ENCODE measurements at places on chromosomes 12 and 14.

- DNase-seq = no peak
These were observed 282.9 kb downstream of the CCER1 start for GRCh38 chr12:90672081-90672480.

- DNase-seq = peak; percentile 96
These were observed 70.2 kb downstream of the ETV6 start for GRCh38 chr12:11719678-11720099.

- DNase-seq = peak; percentile 63
These were observed 40.7 kb upstream of the MTERF2 start for GRCh38 chr12:107027636-107028053.

DNA sequence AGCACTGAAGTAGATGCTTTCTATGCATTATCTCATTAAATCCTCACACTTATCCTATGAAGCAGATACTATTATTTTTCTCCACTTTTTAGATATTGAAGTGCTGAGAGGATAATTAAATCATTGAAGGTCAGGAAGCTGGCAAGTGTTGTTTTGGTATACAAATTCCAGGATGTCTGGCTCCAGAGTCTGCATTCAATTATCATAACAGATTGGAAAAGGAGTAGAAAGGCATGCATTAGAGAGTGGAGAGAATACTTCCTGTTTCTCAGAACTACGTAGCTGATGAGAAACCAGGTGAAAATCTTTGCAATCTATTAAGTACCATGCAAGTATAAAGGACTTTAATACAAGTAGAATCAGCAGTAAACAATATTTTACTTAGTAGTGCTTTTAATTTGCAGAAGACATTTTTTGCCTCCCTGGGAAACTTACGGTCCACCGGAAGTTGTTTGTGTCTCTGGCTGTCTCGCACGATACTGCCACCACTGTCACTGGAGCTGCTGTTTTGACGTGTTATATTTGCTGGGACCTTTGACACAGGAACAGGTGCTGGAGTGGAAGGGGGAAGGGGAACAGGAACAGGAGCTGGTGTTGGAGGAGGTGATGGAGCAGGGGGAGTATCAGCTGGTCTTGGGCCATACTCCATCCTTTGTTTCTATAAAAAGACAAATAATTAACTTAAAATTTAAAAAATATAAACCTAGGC is 158.0 kb downstream of the EPS8 start:
- no peak for DNase-seq

GRCh38 chr12:51815571-51815970 is 32.9 kb downstream of the FIGNL2 start:
- no peak for DNase-seq

- DNase-seq = no peak
These were observed 13.2 kb downstream of the PGF start for GRCh38 chr14:74942181-74942580.

DNA sequence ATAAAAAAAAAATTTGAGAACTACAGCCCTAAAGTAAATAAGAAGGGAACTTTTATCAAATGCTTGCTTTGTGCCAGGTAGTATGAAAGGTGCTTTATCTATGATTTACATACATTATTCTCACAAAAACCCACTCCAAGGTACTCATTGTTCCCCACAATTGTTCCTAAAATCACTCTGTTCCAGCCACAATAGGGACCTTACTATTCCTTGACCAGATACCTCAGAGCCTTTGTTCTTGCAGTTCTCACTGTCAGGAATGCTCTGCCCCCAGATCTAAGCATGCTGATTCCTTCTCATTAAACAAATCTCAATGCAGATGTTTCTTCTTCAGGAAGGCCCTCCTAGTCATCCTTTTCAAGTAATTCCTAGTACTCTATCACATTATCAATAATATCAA is 60.2 kb downstream of the PPP1R12A start:
- DNase-seq = no peak

- no peak for DNase-seq
These were observed 196.1 kb downstream of the ESR2 start for GRCh38 chr14:64098120-64098519.

DNA sequence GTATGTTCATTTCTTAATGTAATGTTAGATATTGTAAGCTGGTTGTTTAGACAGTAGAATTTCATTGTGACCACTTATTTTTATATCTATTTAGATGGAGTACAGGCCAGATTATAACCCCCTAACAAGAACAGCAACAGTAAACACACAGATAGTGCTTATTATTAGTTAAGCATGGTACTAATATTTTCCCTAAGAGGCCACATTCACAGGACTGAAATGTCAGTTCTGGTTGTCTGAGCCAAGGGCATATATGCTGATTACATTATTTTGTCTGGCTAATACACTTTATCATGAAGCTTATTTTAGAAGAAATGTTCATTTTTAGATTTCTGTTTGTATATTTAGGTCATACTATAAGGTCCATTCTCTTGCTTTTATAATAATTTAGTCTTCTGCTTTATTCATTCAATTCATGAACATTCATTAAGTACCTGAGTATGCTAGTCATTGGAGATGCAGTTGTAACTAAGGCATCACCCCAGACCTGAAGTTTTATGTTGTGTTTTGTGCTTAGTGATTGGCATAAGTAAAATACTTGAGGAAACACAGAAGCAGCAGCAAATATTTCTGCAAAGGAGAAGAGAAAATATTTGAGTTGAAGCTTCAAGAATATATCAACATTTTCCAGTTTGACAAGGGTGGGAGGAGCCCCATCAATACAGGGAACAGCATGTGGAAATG is 413.7 kb downstream of the RAD51B start:
- DNase-seq = no peak

DNA sequence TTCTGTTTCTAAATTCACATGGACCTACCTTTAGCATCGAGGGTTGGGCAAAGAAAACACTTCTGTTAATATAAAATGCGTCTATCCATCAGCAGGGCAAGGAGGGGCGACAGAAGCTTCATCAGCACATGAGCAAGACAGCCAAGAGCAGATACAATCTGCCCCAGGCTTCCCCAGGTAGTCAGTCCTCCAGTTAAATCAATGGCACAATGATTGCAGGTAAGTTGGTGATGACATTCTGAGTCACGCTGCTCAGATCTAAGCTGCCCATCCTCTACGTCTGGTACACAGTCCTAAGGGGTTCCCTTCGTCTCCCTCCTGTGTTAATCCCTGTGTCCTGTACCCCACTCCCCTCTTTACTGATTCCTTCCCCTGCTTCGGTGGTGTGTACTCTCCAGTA is 38.8 kb downstream of the MAP3K9 start:
- no peak for DNase-seq

DNA sequence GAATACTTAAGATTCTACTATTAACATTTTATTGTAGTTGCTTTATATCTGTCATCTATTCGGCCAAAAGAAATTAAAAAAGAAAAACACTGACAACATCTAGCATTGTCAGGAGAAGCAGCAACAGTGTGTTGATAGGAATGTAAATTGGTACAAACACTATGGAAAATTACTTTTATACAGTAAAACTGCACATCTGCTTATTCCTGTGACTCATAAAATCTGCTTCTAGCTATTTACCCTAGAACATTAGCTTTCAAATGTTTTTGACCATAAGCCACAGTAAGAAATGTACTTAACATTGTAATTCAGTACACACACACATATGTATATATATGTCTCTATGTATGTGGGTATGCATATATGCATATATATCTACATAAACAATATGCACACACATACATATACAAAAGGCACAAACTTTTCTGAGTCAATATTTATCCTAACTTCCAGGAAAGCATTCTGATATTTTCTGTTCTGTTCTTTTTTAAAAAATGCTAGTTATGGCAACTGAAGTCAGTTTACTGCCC is 278.9 kb upstream of the GARIN2 start:
- DNase-seq = no peak

Data from suppressor macrophage treated with lipopolysaccharide for 1 hour (primary cell).